ENCODE measurements at places on chromosomes 3 and 15.
A peak's percentile ranks its signal among the peaks of the same experiment; 100 is the strongest.

DNA sequence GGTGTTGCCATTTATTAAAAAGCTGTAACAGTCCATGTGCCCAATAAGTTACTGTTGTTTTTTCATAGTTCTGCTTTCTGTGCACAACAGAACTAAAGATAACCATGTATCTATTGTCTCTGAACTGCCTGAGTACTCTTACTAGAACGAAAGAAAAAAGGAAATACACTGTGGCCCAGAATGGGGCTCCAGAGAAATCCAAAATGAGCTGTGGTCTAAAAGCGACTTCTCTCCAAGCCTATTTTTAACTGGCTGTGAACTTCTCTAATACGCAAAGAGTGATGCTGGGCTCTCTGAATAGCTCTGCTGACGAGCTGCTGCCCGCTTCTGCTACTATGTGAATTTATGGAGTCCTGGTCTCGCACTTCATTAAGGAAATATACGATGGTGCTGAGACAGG lies 56.2 kb upstream of the LPP start:
- no peak for DNase-seq

DNA sequence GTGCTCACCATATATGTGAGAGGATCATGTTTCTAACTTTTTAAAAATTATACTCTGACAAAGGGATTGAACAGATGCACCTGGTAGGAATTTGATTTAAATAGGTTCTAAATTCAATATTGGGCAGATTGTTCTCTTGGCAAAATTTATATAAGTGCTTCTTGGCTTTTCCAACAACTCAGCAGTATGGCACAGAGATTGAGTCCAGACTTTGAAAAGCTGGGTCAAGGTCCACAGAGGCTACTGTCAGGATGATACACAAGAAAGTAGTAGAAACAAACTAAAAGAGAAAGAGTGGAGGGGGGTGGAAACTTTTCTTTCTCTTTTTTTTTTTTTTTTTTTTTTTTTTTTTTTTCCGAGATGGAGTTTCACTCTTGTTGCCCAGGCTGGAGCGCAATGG lies 203.2 kb upstream of the ADAMTS9 start:
- DNase-seq = no peak

DNA sequence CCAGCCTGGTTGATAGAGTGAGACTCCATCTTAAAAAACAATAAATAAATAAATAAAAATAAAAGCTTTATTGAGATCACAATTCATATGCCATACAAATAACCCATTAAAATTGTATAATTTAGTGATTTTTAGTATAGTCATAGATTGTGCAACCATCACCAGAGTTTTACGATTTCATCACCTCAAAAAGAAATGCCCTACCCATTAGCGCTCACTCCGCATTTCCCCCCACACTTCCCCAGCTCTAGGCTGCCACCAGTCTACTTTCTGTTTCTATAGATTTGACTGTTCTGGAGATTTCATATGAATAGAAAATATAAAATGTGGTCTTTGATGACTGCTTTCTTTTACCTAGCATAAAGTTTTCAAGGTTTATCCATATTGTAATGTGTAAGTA lies 57.0 kb downstream of the ARHGEF26 start:
- DNase-seq = no peak

DNA sequence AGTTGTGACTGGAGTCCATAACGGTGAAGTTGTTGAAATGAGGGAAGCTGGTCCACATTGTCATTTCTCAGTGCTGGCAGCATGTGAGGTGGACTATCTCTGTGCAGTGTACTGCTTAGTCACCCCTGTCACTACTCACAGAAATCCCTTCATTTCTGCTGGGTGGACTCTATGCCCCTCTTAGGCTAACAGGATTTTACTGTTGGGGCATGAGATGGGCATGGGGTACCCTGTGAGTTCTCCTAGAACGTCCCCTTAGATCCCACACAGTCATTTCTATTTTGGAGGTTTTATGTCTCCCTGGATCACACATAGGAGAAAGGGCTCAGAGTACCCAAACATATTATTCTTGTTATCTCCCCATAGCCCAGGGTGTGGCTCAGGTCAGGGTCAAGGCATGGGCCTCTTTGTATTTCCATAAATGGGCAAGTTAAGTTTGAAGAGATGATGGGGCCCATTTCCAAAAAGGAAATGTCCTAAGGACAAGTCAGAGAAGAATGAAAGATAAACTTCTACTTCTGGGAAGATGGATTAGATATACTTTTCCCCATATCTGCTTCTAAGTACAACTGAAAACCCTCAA lies 15.2 kb downstream of the P2RY1 start:
- no peak for DNase-seq

GRCh38 chr15:52288051-52288942 lies 7.3 kb downstream of the MYO5C start:
- peak; percentile 38 for DNase-seq

- no peak for DNase-seq
These were observed 9.8 kb upstream of the PRR23E start for GRCh38 chr3:127182848-127183714.

DNA sequence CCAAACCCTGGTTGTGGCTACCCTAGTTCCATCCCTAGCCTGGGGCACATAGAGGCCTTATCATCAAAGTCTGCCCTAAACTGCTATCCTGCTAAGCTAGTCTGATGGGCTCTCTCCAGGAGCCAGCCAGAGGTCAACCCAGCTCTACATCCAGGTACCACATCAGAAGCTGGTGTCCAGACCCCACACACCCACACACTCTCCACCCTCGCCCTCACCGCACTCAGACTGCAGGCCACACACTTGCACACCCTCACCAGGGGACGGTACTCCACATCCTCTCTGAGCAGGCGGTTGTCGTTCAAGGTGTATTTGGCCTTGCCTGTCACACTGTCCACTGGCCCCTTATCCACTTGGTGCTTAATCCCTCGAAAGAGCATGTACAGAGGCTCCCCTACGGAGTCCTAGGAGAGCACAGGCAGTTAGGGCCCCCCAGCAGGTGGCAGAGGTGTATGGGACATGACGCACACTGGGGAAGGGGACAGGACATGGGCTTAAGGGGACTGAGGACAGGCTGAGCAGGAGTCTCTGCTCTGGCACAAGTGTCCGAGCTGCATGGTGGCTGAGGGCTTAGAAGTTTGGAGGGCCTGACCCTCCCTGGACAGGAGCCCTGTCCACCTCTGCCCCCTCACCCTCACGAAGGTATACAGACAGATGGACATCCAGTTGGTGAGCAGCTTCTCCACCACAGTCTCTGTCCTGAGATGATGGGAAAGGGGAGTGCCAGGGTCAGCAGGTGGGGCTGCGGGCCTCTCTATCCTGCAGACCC lies 18.1 kb downstream of the PLXNB1 start:
- DNase-seq = no peak

DNA sequence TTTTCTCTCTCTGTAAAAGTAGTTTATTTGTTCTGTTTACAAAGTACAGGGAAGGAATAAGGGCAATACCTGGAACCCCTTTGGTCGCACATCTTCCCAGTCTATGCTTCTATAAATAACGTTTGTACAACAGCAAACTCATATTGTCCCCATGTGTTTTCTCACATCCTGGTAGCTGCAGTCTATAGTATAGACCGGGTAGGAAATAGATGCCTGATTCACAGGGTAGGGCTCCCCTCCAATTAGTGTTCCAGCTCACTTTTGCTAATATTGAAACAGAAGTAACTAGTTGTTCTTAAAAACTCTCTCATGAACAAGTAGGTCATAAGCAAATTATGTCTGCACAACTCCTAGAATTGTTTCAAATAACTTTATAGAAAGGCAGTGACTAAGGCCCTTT lies 17.7 kb downstream of the ATG7 start:
- DNase-seq = no peak

DNA sequence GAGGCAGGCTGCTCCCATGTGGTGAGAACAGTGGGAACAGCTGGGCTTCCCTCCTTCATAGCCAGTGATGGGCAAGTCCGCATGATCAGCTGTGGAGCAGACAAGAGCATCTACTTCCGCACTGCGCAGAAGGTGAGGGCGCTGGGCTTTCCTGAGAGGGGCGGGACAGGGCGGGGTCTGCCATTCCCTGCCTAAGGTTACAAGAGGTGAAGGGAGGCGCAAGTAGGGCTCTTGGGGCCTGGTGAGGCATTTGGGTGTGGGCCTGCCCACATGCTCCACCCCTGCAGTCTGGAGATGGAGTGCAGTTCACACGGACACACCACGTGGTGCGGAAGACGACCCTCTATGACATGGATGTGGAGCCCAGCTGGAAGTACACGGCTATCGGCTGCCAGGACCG lies 10.6 kb upstream of the JMJD7 start:
- DNase-seq = no peak

GRCh38 chr15:44137750-44138149 lies 57.3 kb downstream of the FRMD5 start:
- no peak for DNase-seq
